HCEC 1CT (cell line): ENCODE measurements at places on chromosomes 2 and 18.

- DNase-seq: no peak
Observed at GRCh38 chr2:127573298-127573697, 37.8 kb downstream of the MYO7B start.

DNA sequence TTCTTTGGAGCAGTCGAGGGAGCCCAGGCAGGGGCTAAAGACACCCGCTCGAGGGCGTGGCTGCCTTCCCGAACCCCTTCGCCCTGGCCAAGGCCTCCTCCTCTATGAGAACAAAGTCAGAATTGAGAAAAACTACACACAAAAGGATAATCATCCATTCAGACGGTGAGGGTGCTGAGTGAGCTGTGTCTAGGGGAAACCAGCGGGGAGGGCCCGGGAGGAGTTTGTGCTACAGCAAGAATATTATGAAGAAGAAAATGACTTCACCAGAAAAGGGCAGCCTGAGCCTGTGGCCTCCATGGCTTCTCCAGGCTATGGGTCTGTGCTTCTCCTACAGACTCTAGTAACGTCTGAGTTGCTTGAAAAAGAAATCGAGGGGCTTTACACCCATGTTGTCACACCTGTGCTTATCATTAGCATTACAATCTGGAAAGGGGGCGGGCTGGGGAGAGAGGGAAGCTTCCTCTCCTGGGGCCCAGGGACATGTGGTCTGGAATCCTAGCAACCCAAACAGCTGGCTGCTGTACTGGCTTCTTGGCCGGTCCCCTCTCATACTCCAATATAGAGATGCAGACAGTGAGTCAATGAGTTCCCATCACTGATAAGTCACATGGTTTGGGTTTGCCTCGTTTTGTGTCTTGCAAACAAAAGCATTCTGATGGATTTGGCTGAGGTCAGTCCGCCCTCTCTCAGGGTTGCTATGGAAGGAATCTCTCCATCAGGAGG lies 52.0 kb upstream of the ARL4C start:
- DNase-seq: peak; percentile 27

- peak; percentile 76 for DNase-seq
Observed at GRCh38 chr2:119491776-119492525, 32.3 kb downstream of the SCTR start.

DNA sequence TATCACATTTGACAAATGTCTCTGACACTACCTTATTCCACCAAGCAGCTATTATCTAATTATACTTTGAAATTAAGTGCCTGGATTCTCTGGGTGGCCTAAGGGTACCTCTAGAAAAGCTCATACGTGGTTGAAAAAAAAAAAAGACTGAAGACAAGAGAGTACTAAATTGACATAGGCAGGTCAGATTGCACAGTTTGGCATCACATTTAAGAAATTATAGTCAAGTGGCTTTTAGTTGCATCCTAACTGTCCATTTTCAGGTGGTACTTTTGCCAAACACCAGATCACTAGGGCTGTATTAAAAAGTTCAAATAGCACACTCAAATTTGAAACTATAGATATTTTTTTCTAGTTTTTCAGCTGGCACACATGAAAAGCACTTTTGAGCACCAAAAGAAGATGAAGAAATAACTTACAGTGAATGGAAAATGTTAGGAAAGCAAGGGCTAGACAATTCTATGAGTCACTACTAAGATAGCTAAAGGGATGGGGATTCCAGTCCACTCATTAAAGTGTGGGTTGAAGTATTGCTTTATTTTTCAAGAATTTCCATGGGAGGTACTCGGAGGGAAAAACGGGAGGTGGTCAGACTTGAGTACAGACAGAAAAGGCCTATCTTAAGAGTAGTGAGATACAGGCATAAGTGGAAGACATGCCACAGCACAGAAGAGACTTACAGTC lies 106.5 kb upstream of the COL5A2 start:
- DNase-seq: peak; percentile 96

DNA sequence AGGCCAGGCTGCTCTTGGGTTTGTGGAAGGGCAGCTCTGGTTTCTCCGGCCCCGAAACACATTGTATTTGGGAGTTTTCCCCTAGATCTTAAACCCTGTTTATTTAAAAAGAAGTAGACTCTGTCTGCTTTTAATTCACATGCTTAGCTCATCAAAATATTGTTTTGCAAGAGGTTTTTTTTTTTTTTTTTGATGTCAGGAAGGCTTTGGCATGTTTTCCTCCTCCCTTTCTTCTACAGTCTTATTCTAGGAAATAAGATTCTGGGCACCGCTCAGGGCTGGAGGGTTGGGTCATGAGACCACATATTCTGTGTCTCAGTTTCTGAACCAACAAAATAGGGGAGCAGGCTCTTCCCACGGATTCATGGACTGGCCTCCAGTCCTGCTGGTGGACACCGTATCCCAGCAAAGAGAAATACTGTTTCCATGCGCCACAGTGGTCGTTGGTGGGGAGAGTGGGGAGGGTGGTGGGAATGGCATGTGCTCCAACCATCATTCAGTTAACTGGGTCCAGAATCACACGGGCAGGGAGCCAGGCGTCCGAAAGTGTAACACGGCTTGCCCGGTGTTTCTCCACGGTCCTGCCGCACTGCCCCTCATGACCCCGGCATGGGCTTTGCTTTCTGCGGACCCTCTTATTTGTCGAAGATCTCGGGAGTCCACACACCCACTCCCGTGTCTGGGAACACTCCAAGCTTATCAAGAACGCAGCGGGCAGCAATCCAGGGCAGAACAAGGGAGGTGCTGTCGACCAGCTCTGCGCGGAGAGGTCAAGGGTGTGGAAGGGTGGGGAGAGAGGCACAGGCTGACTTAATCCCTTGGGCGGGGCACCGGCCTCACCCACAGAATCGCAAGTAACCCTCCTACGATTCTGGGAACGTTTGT lies 176.7 kb downstream of the GLI2 start:
- DNase-seq: peak; percentile 60

DNA sequence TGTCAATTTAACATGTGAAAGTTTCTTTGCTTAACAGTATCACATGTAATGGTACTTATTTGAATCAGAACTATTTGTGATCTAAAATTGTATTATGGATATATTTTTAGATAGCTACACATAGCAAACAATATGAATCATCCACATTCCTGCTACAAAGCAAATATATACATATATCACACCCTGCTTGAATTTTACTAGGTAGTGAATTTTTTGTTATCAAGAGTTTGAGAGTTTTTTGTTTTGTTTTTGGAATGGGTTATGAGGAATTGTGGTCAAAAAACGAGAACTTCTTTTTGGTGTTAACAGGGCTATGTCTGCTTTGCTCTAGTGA lies 635.7 kb downstream of the NRXN1 start:
- DNase-seq: no peak

DNA sequence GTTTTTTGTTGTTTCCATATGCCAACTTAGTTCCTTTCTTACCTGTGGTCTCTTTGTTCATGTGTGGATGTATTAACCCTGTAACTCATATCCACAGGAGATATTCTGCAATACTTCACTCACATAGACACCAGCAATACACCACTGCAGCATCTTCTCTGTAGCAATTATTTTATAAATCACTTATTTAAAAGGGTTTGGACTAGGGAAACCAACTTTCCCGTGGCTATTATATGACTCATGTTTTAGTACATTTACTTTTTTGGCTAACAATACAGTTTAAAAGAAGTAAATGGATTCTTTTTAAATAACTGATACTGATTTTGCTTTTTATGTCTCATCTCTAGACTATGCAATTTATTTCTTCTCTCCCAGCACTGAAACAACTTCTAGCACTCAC lies 488.9 kb downstream of the MBD2 start:
- no peak for DNase-seq

DNA sequence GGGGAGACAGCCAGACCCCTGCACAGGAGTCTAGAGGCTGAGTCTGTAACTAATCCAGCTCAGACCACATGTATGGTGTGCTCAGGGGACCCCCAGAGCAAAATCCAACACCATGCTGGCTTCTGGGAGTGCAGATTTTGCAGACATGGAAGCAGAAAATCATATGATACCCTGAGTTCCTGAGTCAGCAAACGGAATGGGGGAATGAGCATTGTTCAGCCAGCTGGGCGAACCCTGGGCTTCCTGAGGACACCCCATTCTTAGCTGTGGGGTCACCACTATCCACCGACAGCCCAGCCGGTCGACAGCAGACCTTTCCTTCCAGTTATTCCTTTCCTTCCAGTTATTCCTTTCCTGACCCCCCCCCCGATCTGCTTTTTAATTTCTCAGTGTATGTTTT lies 322.9 kb downstream of the GBX2 start:
- DNase-seq: no peak

- DNase-seq: no peak
Observed at GRCh38 chr2:86038291-86039081, 67.2 kb downstream of the POLR1A start.

DNA sequence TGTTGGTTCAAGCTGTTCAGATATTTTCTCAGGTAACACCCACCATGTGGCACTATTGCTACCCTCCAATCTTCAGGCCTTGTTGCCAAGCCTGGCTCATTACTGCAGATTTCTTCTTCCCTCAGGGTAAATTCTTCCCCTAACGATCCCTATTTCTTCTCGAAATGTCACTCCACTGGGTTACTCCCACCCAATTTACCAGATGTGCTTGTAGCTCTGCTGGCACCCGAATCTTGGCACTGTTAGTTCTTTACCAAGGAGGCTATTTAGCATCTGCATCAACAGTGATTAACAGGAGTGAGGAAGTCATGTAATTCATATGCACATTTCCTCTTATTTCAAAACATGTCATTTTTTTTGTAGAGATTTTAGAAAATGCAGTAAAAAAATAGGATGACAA lies 217.1 kb upstream of the CYRIA start:
- DNase-seq: no peak

DNA sequence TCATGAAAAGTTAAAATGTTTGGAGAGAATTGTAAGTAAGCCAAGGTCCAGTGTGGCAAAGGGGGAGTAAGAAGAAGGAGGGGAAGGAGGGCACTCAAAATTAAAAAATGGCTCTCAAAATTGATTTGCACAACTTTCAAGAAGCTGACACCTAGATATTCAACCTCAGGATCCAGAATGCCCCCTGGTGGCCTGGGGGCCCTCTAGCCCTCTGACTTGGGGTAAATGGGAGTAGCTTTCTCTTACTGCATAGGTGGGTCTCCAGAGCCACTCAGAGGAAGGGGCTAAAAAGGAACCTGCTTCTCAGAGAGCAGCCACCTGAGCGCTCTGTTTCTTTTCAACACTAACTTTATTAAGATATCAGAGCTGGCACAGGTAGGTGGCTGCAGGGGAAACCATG lies 968.5 kb downstream of the BCL11A start:
- DNase-seq: no peak

GRCh38 chr2:1721706-1722646 lies 22.3 kb downstream of the PXDN start:
- peak; percentile 97 for DNase-seq

DNA sequence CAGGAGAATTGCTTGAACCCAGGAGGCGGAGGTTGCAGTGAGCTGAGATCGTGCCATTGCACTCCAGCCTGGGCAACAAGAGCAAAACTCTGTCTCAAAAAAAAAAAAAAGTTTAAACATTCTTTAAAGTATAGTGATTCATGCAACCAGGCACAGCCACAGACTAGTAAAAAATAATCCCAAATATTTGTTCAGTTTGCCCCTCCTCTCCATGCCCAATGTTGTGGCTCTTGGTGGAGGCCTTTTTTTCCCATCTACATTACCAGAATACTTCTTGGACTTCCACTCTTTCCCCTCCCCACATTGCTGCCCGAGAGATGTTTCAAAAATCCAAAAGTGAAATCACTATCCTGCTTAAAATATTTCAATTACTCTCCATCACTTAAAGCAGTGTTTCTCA lies 5.1 kb upstream of the MALT1 start:
- peak; percentile 24 for DNase-seq

- DNase-seq: no peak
Observed at GRCh38 chr2:7930800-7931635, 750.8 kb upstream of the ID2 start.

GRCh38 chr2:98093611-98094010 lies 6.6 kb downstream of the VWA3B start:
- no peak for DNase-seq

- DNase-seq: no peak
Observed at GRCh38 chr2:5937321-5937720, 245.1 kb downstream of the SOX11 start.
